Left hindlimb (tissue), 1 donor: ENCODE measurements at places on chromosomes 3 and 15.

DNA sequence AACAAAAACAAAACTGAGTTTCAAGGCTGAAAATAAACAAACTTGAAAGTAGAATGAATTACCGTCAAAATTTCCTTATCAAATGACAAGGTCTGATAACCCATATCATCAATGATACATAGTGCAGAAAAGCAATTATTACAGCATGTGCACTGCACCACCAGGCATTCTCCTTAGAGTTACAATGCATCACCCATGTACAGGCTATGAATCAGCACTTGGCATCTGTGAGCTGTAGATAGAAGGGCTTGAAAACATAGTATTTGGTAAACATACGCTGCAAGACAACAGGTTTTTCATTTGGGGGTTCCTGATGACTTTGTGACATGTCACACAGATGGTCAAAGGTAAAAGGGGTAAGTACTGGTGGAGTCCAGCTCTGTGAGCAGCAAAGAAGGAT lies 265.1 kb downstream of the CTNNB1 start:
- DNase-seq, result no peak

DNA sequence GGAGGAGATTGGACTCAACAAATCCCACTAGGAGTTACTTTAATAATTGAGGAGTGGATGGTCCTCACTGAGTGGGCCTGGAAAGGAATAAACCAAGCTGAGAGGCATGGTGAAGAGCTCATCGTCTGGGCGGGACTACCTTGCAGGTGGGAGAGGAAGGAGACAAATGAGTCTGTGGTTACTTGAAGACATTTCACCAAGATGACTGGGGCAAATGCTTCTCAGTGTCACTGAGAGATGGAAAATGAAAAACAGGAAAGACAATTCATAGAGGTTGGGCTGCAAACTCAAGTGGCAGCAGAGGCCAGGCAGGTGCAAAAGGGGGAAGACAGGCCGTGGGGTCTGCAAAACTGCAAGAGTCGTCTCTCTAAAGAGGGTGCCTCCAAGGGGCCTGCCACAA lies 1.5 kb upstream of the ARHGAP31 start:
- DNase-seq, result no peak

GRCh38 chr3:197445896-197446699 lies 109.7 kb downstream of the BDH1 start:
- DNase-seq, result no peak

DNA sequence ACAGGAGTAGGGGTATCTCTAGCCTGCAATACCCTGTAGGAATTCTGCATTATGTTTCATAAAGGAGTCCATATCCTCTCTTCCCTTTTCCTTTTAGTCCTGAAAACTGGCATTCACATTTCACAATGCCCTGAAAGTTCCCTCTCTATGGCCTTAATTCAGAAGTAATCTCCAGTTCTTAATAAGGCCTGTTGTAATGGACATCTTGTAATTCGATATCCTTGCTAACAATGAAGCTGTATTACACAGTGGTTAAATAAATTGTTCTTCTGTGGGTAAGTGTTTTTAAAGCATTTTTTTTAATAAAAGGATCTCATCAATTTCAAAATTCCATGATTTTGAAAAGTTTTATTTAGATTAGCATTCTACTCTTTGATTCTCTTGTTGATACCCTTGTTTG lies 34.3 kb upstream of the NEO1 start:
- DNase-seq, result no peak
